Peyer's patch (tissue), 4 donors: ENCODE measurements at places on chromosomes 2 and 18. TPM values are rescaled to one million over a fixed set of nuclear protein-coding genes. Genes with fewer than 3 reads are reported as not detected.

Gene REG1B
- total RNA-seq, result 2,308 TPM

- no peak for DNase-seq
- no peak overlapping the region for H3K27ac ChIP-seq
- no peaks in the 10 kb centered on the region for H3K36me3 ChIP-seq
- no peaks in the 10 kb centered on the region for H3K27me3 ChIP-seq
These were observed 32.8 kb downstream of the KATNAL2 start for GRCh38 chr18:46950064-46950656.

GRCh38 chr2:239690651-239691631 lies 290.1 kb upstream of the HDAC4 start:
- no peaks in the 10 kb centered on the region for H3K36me3 ChIP-seq
- no peak overlapping the region for H3K27ac ChIP-seq
- no peaks in the 10 kb centered on the region for H3K27me3 ChIP-seq
- no peak for DNase-seq

DNA sequence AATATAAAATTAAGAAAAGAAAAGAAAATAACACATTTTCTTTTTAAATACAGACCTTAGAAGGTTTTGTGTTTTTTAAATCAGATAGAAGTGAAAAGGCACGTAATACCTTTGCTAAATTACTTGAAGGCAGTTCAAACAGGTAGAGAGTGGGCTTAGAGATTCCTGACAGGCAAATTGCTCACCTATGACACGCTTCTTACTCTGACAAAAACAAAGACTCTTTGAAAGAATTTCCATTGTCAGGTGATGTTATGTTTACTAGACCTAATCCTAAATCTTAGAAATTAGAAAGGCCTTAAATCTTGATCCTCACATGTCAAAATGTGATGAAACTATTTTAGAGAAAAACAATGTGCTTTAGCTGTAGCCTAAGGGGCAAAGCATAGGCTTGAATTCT lies 522.9 kb downstream of the SOX11 start:
- no peak for DNase-seq
- no peaks in the 10 kb centered on the region for H3K4me1 ChIP-seq

DNA sequence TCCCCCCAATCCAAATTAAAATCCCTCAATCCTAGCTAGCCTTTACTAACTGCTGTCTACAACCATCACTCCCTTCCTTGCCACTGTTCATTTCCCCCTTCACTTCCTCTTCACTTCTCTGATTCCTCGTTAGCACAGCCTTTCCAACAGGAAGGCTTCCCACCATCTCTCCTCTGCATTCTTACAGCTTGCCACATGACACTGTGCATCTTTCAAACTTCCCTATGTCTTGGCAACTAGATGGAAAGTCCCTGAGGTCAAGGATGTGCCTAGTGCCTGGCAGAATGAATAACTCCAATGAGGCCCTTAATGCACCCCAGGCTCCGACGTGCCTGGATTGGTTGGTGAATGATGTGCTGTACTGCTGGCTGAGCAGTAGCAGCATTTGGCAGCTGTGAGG lies 15.2 kb downstream of the SAP130 start:
- no peak overlapping the region for H3K4me3 ChIP-seq
- no peaks in the 10 kb centered on the region for H3K27me3 ChIP-seq
- no peak overlapping the region for H3K27ac ChIP-seq
- DNase-seq, result no peak

DNA sequence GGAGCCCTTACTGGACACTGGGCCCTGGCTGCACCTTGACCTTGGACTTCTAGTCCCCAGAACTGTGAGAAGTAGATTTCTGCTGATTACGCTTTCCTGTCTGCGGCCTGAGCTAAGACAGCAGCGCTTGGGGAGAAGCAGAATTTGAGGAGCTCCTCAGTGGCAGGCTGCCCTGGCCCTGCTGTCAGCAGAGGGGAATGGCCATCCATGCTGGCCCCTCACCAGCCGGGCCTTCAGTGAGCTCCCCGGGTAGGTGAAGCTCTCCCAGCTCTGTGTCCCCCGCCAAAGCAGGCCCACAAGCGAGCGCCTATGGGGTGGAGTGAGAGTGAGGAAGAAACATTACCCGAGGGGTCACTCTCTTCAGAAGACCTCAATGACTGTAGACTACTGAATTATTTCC lies 51.6 kb downstream of the RRM2 start:
- DNase-seq, result no peak
- H3K27ac ChIP-seq, result no peak overlapping the region
- H3K36me3 ChIP-seq, result no peaks in the 10 kb centered on the region
- no peaks in the 10 kb centered on the region for H3K27me3 ChIP-seq
- H3K4me1 ChIP-seq, result no peaks in the 10 kb centered on the region

Gene MALL
- 606 TPM for total RNA-seq

Gene CDH19
- 18.2 TPM for total RNA-seq

- no peaks in the 10 kb centered on the region for H3K4me1 ChIP-seq
- DNase-seq, result no peak
- no peak overlapping the region for H3K4me3 ChIP-seq
- no peak overlapping the region for H3K27ac ChIP-seq
These were observed 139.6 kb upstream of the ARHGAP28 start for GRCh38 chr18:6589923-6590322.

DNA sequence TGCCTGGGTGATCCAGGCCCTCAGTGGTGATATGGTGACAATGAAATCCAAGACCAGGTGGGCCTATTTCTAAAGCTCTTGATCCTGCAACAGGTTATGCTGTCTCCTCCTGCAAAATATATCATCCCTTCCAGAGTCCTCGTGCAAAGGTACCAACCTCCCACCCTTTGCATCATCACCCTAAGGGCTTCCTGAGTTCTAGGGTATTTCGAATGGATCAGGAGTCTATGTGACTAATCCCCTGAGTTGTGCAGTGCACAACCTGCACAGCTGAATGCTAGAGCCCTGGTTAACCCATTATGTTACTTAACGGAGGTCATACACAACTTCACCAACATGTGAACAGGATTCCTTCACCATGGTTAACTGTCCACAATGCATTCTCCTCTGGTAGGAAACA lies 13.4 kb upstream of the NPAS2 start:
- no peaks in the 10 kb centered on the region for H3K27me3 ChIP-seq
- no peak overlapping the region for H3K4me3 ChIP-seq
- H3K4me1 ChIP-seq, result no peaks in the 10 kb centered on the region
- DNase-seq, result no peak
- H3K36me3 ChIP-seq, result no peaks in the 10 kb centered on the region

Gene RND3
- 14.9 TPM for total RNA-seq

DNA sequence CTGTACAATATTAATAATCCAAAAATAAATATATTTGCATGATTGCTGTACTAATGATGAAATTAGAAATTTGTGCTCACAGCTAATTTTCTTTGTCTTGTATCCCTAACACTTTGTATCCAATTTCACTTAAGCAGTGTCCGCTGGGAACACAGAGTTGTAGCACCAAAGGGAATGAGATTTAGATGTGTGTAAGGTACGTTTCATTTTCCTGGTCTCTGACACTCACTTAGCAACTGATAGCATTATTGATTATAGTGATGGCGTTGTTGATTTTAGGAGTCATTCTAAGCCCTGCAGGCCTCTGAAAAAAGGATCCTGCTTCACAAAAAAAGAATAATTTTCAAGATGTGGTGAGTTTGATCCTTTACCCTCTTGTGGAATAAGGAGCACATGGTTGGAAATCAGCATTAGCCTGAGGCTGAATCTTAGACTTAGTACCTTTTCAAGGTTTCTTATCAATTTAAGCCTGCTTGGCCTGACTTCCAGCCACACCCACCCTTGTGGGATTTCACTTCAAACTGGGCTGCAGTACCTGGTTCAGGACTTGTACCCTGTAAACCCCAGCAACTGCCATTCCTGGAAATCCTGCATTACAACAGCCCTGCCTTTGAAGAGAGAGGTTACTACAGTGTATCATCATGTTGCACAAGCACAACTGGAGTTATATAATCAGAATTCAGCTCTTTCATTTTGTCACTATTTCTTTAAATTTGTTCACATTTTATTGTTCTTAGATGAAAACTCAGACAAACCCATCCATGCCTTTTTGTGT lies 116.2 kb downstream of the RND3 start:
- DNase-seq, result peak; percentile 62
- no peaks in the 10 kb centered on the region for H3K36me3 ChIP-seq
- H3K27me3 ChIP-seq, result no peaks in the 10 kb centered on the region
- H3K4me1 ChIP-seq, result no peaks in the 10 kb centered on the region

Gene SPATA3
- not detected for total RNA-seq

DNA sequence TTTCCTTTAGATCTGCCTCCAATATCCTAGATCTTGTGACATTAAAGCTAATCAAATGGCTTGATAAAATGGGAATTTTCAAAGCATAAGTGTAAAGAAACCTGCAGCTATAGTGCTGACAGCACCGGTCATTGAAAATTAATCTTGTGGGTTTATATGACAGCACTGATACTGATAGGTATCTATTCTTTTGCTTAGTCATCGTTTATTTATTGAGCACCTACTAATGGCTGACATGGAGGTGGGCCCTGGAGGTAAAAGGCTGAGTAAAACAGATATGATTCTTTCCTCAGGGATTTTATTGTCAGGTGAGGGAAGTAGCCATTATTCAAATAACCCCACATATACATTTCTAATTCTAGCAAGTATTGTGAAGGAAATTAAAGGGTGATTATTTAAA lies 282.5 kb downstream of the LRRTM1 start:
- DNase-seq, result no peak
- no peaks in the 10 kb centered on the region for H3K36me3 ChIP-seq
- no peaks in the 10 kb centered on the region for H3K4me1 ChIP-seq
- no peaks in the 10 kb centered on the region for H3K27me3 ChIP-seq
- H3K4me3 ChIP-seq, result no peak overlapping the region

Gene RESP18
- not detected for total RNA-seq

- no peaks in the 10 kb centered on the region for H3K36me3 ChIP-seq
- H3K4me3 ChIP-seq, result no peak overlapping the region
- no peaks in the 10 kb centered on the region for H3K27me3 ChIP-seq
- no peak overlapping the region for H3K27ac ChIP-seq
- no peak for DNase-seq
- no peaks in the 10 kb centered on the region for H3K4me1 ChIP-seq
These were observed 213.9 kb upstream of the CYP26B1 start for GRCh38 chr2:72361521-72361920.

Gene CNRIP1
- 2.1 TPM for total RNA-seq

- H3K36me3 ChIP-seq, result no peaks in the 10 kb centered on the region
- no peak for DNase-seq
- no peaks in the 10 kb centered on the region for H3K27me3 ChIP-seq
- no peak overlapping the region for H3K4me3 ChIP-seq
- no peak overlapping the region for H3K27ac ChIP-seq
- H3K4me1 ChIP-seq, result no peaks in the 10 kb centered on the region
These were observed 292.4 kb upstream of the SPRED2 start for GRCh38 chr2:65724752-65725151.

Gene KIAA2012
- not detected for total RNA-seq

Gene KLHL14
- 0.53 TPM for total RNA-seq

DNA sequence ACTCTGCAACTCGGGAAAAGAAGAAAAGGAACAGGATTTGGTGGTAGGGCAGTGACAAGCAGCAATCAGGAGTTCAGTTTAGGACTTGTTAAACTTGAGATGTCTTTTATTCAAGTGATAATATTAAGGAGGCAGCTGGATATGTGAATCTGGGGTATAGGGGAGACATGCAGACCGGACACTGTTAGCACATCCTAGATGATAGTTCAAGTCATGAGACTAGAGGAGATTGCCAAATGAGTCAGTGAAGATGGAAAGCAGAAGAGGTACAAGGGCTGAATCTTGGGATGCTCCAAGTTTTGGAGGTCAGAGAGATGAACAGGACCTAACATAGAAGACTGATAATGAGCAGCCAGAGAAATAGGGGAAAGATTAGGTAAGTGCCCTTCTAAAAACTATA lies 69.5 kb upstream of the PSME4 start:
- H3K4me1 ChIP-seq, result no peaks in the 10 kb centered on the region
- no peak for DNase-seq
- H3K36me3 ChIP-seq, result no peaks in the 10 kb centered on the region
- H3K27ac ChIP-seq, result no peak overlapping the region

DNA sequence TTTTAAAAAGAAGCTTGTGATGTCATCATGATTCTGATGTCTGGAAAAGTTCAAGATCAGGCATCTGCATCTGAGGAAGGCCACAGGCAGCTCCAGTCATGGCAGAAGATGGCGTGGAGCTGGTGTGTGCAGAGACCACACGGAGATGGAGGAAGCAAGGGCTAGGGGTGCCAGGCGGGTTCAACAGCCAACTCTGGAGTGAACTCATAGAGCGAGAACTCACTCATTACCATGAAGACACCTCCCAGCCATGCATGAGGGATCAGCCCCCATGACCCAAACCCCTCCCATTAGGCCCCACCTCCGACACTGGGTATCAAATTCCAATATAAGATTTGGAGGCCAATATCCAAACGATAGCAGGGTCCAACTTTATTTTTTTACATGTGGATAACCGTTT lies 61.6 kb downstream of the KCNG2 start:
- H3K27me3 ChIP-seq, result no peaks in the 10 kb centered on the region
- no peaks in the 10 kb centered on the region for H3K4me1 ChIP-seq
- DNase-seq, result no peak
